ENCODE measurements at places on chromosomes 7 and 10. TPM values are rescaled to one million over a fixed set of nuclear protein-coding genes. Genes with fewer than 3 reads are reported as not detected.

Gene CALHM3
- polyA plus RNA-seq, result not detected

Gene AQP1
- 200 TPM for polyA plus RNA-seq

DNA sequence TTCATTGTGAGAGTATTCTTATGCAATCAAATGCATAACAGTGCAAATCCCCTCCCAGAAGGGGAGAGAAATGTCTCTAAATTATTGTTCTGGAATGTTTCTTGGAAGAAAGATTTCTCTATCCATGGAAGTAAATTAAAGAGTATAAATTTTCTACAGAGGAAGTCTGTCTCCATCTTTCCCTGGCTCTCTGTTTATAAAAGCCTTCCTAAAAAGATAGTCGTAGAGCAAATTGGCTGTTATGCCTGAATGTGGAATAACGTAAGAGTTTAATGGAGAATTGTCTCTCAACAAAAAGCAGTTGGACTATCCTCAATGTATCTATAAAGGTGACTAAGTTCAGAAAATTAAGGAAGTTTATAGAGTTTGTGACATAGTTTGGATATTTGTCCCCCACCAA lies 76.3 kb downstream of the GNAT3 start:
- no peak for DNase-seq

- DNase-seq, result no peak
Measured at GRCh38 chr10:132606031-132606491, 68.5 kb downstream of the INPP5A start.

DNA sequence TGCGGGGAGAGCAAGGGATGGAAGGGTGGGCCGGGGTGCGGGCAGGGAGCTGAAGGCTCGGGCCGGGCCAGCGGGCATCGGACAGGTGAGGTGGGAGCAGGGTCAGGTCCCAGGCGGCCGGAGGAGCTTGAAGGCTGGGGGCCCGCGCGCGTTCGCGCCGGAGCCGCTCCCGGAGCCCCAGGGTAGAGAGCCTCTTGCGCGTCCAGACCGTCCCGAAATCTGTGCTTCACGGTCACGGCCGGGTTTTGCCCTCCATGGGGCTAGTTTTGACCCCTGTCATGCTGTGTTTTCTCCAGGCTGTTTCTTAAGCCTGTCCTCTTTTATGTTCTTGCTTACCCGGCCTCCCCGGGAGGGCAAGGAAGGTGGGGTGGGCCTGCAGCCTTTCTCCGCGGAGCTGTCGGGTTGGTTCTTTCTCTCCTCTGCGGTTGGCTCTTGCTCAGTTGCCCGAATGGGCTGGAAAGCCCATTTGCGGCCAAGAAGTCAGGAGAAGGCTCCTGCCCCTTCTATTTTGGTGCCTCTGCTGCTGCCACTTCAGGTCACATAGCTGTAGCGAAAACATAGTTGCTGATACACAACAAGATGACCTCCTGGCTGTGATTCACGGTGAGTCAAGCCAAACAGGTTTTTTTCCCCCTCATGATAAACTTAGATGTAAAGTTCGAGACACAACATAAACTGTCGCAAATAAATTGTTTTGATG lies 650 bp downstream of the UBE2D1 start:
- DNase-seq, result no peak

- DNase-seq, result no peak
Measured at GRCh38 chr10:31262672-31263071, 56.3 kb upstream of the ZEB1 start.

GRCh38 chr7:45197461-45197860 lies 39.9 kb downstream of the RAMP3 start:
- no peak for DNase-seq

DNA sequence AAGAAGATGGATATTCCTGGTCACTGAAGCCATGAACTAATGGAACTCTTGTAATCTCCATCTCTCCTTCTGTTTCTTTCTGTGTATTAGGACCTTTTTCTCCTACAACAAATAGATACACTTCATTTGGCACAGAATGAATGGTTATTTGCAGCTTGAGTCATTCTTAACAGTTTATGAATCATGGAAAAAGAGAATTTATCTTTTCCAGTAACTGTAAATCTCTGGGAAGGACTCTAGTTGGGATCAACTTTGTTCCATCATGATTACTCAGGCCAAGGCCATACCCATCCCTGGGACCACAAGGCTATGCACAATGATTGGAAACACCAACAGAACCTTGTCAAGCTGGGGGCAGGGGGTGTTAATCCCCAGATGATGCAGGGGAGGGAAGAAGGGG lies 36.1 kb upstream of the MDFIC start:
- DNase-seq, result no peak

Gene ATOH7
- polyA plus RNA-seq, result 1.8 TPM

GRCh38 chr7:132656846-132657776 lies 80.8 kb upstream of the PLXNA4 start:
- DNase-seq, result no peak

- no peak for DNase-seq
Measured at GRCh38 chr10:102460836-102461186, 9.5 kb upstream of the C10orf95 start.

Gene ASZ1
- not detected for polyA plus RNA-seq

Gene ELN
- 95.7 TPM for polyA plus RNA-seq

GRCh38 chr7:88462799-88463198 lies 156.1 kb upstream of the STEAP4 start:
- no peak for DNase-seq

- no peak for DNase-seq
Measured at GRCh38 chr10:71978476-71978875, 14.3 kb downstream of the CHST3 start.

Gene ARHGEF5
- 25.6 TPM for polyA plus RNA-seq

GRCh38 chr10:121240011-121240410 lies 358.2 kb downstream of the FGFR2 start:
- DNase-seq, result no peak

Data from renal cortex interstitium (tissue), 15 donors.